ENCODE measurements at places on chromosomes 7 and 10.

GRCh38 chr10:94677691-94678090, 5.8 kb upstream of the CYP2C18 start:
- DNase-seq: no peak

DNA sequence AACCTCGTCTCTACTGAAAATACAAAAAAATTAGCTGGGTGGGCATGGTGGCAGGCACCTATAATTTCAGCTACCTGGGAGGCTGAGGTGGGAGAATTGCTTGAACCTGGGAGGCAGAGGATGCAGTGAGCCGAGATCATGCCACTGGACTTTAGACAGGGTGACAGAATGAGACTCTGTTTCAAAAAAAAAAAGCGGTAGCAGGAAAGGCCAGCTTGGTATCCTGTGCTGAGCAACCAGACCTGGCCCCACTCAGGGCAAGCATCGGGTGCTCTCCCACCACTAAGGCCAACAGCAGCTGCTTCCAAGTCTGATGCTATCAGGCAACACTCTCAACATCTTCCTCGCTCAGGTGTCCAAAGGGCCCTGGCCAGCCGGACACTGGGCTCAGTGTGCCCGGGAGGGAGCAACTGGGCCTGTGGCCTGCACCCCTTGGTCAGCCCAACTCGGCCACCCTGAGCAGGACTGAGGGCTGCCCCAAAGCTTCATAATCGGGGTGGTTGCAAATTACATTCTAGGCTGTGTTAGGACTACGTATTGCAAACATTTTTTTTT, 44.3 kb upstream of the MSMB start:
- DNase-seq: no peak

- no peak for DNase-seq
Observed at GRCh38 chr7:116165717-116166116, 44.6 kb upstream of the TES start.

GRCh38 chr10:73785721-73786511, 510 bp downstream of the ZSWIM8 start:
- no peak for DNase-seq

- DNase-seq: no peak
Observed at GRCh38 chr10:14727465-14727864, 47.2 kb downstream of the FAM107B start.

- DNase-seq: no peak
Observed at GRCh38 chr7:141097430-141097829, 23.6 kb downstream of the TMEM178B start.

DNA sequence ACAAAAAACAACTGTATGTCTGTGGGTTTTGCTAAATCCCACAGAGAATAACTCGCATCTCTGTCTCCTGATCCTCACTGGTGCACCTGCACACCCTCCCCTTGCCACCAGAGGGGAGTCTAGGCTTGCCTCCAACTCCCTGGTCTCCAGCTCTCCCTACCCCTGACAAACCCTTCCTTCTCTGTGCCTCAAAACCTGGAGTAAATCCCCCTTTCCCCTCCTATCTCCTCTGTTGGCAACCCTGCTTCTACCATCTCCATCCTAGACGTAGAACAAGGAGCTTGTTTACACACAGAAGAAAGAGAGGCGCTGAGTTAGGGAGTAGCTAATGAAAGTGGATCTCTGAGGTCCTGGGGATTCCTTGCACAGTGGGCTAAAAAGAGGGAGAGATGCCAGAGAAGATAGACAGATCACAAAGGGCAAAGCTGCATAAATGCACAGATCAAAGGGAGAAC, 6.0 kb downstream of the MBLAC1 start:
- DNase-seq: no peak

- no peak for DNase-seq
Observed at GRCh38 chr7:74334030-74334429, 44.8 kb downstream of the CLIP2 start.

- DNase-seq: no peak
Observed at GRCh38 chr10:113746217-113746957, 5.1 kb upstream of the PLEKHS1 start.

GRCh38 chr7:151792086-151792485, 84.8 kb downstream of the PRKAG2 start:
- no peak for DNase-seq

DNA sequence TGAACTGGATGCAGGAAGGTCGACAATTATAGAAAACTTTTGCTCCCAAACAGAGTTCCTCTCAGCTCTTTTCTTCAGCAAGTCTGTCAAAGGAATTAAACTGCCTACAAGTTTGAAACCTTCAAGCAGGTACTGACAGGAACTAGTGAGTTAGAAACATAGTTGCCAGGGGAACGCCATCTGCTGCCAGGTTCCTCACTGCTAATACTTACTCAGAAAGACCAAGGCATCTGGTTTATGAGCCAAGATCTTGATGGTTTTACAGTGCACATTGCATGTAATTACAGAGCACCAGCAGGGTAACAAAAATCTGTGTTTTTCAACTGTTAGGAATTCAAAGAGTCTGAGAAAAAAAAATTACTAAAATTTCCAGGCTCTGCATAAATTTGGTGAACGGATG, 300.0 kb upstream of the NRG3 start:
- no peak for DNase-seq

- DNase-seq: no peak
Observed at GRCh38 chr10:49010295-49010694, 70.7 kb upstream of the LRRC18 start.

DNA sequence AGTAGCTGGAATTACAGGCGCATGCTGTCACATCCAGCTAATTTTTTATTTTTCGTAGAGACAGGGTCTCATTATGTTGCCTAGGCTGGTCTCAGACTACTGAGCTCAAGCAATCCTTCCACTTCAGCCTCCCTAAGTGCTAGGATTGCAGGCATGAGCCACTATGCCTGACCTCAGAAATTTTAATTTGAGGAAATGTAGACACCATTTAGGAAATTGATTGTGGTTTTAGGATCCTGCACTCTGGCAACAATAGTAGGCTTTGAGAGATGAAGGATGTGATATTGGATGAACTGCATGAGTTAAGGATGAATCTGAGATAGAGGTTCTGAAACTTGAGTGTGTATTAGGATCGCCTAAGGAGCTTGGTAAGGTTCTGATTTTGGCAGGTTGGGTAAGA, 66.5 kb downstream of the PPP1R9A start:
- DNase-seq: no peak

GRCh38 chr10:119443970-119444660, 98.4 kb downstream of the RGS10 start:
- no peak for DNase-seq

GRCh38 chr10:69630651-69631400, 779 bp downstream of the FAM241B start:
- no peak for DNase-seq

DNA sequence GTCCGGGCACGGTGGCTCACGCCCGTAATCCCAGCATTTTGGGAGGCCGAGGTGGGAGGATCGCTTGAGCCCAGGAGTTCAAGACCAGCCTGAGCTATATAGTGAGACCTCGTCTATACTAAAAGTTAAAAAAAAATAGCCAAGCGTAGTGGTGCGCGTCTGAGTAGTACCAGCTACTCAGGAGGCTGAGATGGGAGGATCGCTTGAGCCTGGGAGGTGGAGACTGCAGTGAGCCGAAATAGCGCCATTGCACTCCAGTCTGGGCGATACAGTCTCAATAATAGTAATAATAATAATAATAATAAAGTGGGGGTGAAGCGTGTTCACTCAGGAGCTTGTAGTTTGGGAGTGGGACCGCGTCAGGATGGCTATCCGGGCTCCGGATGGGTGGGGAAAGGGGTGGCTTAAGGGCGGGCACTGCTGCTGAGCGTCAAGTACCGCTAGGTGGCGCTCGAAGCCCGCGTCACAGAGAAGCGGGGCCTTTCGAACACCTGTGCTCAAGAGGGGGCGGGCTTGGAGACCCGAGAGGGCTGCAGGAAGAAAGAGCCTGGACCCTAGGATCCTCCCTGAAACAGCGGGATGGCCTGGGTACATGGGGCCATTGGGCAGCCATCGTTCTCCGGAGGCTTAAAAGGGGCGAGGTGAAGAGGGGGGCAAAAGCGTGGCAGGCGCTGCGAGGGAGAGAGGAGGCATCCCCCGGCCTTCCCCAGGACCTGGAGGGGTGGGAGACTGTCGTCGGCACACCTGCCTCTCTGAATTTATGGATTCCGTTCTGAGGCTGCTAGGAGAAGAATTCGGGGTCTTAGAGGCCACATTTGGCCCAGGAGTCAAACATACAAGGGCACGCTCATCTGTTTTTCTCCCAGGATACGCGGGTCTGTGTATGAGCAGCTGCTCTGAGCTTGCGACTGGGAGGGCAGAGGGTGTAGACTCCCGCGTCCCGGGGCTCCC, 14.5 kb downstream of the LBX1 start:
- no peak for DNase-seq

GRCh38 chr10:69910561-69910960, 108.9 kb downstream of the COL13A1 start:
- DNase-seq: no peak

DNA sequence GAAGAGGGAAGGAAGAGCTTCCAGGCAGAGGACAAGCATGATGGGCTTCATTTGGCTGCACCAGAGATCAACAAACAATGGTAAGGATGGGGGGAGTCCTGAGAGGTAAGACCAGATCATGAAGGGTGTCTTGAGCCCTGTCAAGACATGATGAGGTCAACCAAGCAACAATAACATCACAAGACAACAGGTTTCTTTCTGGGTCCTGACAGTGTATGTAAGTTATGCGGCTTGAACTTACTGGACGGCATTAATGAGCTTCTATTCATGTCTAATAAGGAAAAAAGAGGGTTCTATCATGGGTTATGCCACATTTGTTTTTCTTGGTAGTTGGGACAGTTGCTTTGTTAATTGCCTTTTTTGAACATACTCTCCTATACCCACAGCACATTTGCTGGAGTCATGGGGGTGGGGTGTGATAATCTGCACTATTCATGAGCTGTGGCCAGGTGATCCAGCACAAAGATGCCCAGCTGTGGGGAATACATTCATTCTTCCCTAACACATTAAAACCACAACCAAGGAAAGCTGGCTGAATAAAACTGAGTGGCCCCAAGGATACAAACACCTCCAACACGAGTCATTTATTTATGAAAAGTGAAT, 168.8 kb upstream of the KLF14 start:
- DNase-seq: no peak

DNA sequence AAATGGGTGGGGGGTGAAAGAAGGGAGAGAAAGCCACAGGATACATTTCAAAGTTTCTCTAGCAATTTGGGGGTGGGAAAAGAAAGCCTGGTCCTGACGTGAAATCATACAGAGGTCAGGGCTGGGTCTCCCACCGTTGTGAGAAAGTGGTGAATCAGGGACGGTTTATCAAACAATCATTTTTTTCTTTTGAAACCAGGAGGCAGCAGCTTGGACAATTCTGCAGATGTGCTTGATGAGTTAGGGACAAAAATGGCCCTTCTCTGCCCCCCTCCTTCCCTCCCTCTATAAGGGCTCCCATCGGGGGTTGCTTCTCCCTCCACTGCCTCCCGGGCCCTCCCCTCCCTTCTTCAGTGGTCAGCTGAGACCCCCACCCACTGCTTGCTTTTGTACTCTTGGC, 43.6 kb downstream of the FBXW4 start:
- DNase-seq: no peak

DNA sequence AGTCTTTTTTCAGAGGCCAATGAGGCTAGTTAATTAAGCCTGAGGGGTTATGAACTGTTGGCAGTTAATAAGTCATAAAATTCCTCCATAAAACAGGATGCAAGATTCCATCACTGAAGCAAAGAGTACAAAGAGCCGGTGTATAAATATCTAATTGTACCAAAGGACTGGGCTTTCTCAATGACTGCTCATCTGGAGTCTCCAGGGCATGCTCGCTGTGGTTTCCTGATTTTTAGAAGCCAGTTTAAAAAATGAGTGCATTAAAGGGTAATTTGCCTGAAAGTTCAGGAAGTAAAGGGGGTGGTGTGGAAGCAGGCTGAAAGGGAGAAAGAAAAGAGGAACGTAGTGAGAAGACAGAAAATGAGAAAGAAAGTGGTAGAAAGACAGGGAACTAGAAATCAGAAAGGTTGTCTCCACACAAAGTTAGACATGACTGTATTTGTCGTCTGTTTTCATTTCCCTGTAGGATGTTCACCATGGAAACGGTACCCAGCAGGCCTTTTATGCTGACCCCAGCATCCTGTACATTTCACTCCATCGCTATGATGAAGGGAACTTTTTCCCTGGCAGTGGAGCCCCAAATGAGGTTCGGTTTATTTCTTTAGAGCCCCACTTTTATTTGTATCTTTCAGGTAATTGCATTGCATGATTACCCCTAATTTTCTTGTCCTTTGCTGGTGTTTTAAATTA, 282.3 kb downstream of the TWIST1 start:
- DNase-seq: no peak

DNA sequence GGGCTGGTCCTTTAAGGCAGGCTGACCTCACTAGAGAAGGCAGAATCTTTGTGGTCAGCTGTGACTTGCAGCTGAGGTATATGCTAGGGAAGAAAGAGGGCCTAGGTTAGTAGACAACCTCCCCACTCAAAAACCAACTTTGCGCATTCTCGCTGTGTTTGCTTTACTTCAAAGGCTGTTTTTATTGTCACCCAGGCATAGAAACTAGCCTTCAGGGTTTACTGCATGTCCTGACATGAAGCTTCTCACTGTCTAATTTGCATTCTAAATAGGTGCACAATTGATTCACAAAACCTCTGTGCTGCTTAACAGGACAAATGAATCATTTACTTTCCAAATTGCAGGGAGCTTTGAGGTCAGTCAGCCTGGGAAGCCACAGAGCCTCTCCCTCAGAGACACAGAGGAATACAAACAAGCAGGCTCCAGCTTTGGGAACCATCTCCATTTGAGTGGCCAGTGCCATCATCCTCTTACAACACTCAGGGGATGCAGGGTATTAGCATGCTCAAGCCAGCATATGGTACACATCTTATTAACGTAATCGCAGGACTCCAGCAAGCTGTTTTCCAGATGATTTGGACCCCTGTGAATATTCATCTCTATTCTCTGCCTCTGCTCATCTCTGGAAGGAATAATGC, 596.4 kb upstream of the GHITM start:
- no peak for DNase-seq

GRCh38 chr10:24205821-24206220, 3.1 kb upstream of the KIAA1217 start:
- DNase-seq: no peak

- DNase-seq: no peak
Observed at GRCh38 chr10:86263209-86263608, 103.4 kb downstream of the GRID1 start.

- no peak for DNase-seq
Observed at GRCh38 chr7:30303312-30304039, 19.1 kb downstream of the ZNRF2 start.

Measured in cortex of kidney (tissue), 1 donor.